ENCODE measurements at places on chromosomes 3 and 15. TPM values are rescaled to one million over a fixed set of nuclear protein-coding genes. Genes with fewer than 3 reads are reported as not detected.

The PHLDB2 gene
- 22.9 TPM for total RNA-seq

The CHRFAM7A gene
- total RNA-seq: 4.3 TPM

The SPINT1 gene
- total RNA-seq: 0.26 TPM

The NMNAT3 gene
- total RNA-seq: 1.7 TPM

The MAP2K1 gene
- total RNA-seq: 24.8 TPM

The ISLR gene
- total RNA-seq: 250 TPM

The CEP63 gene
- total RNA-seq: 26.3 TPM

The TRMT10C gene
- total RNA-seq: 29.9 TPM

The C3orf20 gene
- total RNA-seq: 0.13 TPM

The PDE8A gene
- total RNA-seq: 36.3 TPM

The MAPKBP1 gene
- 17.1 TPM for total RNA-seq

The MCF2L2 gene
- total RNA-seq: 1.0 TPM

The CHRNA3 gene
- not detected for total RNA-seq

The RARB gene
- 13.4 TPM for total RNA-seq

The AGTR1 gene
- 0.43 TPM for total RNA-seq

The CFAP100 gene
- total RNA-seq: not detected

The TTC21A gene
- 6.8 TPM for total RNA-seq

The ANKRD34C gene
- total RNA-seq: not detected

The ZNF660 gene
- total RNA-seq: 3.2 TPM

The NEK10 gene
- 50.3 TPM for total RNA-seq

The LMAN1L gene
- total RNA-seq: not detected

The FMN1 gene
- 3.4 TPM for total RNA-seq

The ECE2 gene
- not detected for total RNA-seq

The AADACL2 gene
- total RNA-seq: not detected

The MYL3 gene
- total RNA-seq: not detected

The CEP19 gene
- total RNA-seq: 3.5 TPM

The ELL3 gene
- 3.1 TPM for total RNA-seq

All from articular chondrocyte of knee joint (primary cell).